Hippocampal formation (tissue), 2 donors: ENCODE measurements at places on chromosomes 2 and 18.
A peak's percentile ranks its signal among the peaks of the same experiment; 100 is the strongest.

DNA sequence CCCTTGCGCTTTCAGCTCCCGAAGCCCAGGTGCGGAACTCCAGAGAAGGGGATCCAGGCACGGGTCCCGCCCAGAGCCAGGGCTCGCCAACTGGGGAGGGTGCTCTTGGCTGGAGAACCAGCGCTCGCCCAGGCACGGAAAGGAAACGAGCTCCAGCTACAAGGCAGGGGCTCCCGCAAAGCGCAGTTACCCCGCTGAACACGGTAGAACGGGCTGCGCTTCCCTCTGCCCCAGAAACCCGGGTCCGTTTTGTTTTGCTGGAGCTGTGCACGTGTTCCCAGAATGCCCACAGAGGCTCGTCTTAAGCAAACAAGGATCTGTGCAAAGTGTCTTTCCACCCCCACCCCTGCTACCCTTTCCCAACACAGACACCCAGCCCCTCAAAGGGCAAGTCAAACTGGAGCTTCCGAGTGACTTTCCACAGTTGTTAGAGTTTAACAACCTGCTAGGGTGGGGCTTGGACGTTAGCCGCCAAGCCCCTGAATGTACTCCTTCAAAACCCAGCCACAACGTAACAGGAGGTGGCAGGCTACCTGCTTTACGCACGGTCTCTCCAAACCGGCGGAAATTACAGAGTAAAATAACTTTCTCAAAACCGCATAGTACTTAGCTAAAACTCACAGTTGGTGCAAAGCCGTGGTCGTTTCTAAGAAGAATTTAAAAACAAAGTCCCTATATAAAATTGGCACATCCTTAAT, 775 bp downstream of the RNF125 start:
- no peak for DNase-seq

DNA sequence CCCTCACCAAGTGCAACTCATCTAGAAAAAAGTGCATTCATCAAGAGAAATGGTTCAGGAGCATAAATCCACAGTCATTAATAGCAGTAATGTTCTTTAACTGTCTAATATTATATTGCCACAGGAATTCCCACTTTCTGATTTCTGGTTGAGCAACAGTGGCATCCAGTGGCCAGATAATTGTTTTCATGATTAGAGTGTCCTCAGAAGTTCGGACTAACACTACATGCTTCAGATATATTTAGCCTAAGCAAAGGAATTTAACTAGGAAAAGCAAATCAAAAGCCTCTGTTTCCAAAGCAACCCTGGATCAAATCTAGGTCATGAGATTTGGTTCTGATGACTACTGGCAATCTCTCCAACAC, 9.8 kb upstream of the ERBB4 start:
- peak; percentile 48 for DNase-seq

GRCh38 chr18:32114293-32114942, 22.7 kb downstream of the RNF138 start:
- no peak for DNase-seq

DNA sequence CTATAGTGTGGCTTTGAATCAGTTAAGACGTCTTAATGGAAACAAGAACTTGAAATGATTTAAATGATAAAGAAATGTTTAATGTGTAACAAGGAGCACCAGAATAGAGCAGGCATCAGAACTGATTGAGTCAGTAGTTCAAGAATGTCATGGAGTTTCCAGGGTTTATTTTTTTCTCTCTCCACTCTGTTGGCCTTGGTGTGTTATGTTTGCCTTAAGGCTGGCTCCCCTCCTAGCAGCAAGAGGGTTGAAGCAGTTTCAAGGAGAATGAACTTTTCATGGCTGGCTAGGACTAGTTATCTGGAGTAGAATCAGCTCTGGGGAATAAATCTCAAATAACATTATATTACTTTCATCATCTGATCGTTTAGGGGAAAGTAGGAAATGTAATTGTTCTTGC, 13.4 kb upstream of the GLS start:
- DNase-seq: no peak

DNA sequence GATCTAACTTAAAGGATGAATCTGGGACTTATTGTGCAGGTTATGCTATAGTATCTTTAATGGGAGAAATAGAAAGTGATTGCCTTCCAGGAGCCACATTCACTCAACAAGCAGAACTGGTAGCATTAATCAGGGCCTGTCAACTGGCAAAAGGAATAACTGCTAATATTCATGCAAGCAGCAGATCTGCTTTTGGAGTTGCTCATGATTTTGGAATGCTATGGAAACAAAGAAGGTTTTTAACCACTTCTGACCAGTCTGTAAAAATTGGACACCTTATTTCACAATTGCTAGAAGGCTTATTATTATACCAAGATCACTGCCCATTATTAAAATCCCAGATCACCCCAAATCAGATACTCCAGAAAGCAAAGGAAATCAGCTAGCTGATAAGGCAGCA, 200.4 kb downstream of the MREG start:
- no peak for DNase-seq

GRCh38 chr2:6590442-6590841, 275.3 kb downstream of the CMPK2 start:
- no peak for DNase-seq

DNA sequence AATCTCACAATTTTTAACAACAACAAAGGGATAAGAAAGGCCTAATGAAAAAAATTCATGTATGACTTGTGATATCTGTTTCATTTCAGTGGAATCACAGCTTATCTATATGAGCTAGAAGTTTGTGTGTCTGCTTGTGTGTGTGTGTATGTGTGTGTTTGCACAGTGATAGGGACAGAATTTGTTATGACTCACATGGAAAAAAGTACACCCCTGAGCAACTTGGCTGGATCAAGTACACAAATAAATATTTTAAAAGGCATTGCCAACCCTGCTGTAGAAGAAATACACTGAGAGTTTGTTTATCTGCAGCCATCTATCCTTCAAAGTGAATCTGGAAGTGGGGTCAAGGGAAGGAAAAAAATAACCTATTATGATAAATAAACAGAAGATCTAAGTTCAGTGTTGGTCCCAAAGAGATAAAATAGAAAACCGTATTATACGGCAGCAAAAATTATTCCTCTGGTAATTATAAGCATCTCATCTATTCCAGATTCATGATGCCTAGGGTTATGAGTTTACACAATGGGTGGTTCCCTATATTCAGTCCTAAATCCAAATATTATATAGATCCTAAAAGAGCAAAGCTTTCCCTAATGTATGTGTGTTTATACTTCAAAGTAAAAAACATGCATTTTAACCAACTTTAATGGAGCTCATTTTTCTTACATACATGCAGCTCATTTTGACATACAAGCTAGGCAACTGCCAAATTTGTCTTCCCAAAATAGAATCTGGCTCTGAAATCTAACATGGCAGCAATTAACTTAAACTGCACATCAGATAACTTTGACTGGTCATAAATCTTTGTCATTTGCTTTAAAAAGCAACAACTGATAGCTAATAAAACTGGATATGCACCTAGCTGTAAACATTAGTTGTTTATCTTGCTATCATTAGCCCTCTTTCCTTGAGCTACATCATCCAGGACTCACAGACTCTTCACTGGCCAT, 420.6 kb downstream of the IRS1 start:
- no peak for DNase-seq
